ENCODE measurements at places on chromosomes 11 and 22. TPM values are rescaled to one million over a fixed set of nuclear protein-coding genes. Genes with fewer than 3 reads are reported as not detected.

TRIM49 gene
- not detected for polyA plus RNA-seq

MS4A6E gene
- not detected for polyA plus RNA-seq

APOL4 gene
- 10.2 TPM for polyA plus RNA-seq

OR4S2 gene
- not detected for polyA plus RNA-seq

- DNase-seq, result no peak
Measured at GRCh38 chr11:1746511-1746931, 3.9 kb downstream of the IFITM10 start.

All from renal pelvis (tissue), 12 donors.